ENCODE measurements at places on chromosomes 6 and 20.

DNA sequence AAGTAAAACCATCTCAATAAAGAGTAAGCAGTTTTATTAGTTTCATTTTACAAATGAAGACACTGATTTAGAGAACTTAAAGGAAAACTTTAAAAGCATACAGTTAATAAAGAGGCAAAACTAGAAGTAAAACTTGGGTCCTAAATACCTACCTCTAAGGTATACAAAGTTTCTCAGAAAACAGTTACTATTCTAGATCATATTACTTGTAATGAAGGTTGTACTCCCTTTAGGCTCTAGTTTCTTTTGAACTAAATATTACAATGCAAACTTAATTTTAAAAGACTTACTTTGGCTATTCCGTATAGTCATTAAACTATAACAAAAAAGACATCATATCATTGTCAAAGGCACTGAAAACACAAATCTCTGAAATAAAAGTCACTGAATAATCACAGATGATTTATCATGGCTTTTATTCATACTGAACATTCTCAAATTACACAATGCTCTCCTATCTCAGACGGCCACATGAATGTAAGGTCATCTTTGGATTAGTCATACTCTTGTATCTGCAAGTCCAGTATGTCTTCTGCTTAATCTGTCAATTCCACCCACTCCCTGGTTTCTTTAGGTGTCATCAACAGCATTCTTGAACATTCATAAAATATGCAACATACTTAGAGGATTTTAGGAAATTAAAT lies 361.6 kb upstream of the RUNX2 start:
- H3K4me3 ChIP-seq = no peak overlapping the region
- no peak overlapping the region for H3K27ac ChIP-seq
- peaks cover 5% of the 10 kb centered on the region for H3K36me3 ChIP-seq

DNA sequence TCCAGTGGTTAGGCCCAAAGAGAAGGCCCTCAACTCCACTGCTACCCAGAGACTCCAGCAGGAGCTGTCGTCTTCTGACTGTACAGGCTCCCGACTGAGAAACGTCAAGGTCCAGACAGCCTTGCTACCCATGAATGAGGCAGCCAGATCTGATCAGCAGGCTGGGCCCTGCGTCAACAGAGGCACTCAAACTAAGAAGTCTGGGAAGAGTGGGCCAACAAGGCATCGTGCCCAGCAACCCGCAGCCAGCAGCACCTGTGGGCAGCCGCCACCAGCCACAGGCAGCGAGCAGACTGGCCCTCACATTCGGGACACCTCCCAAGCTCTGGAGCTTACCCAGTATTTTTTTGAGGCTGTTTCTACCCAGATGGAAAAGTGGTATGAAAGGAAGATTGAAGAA lies 8.1 kb downstream of the LYRM2 start:
- no peaks in the 10 kb centered on the region for H3K36me3 ChIP-seq
- no peaks in the 10 kb centered on the region for H3K4me1 ChIP-seq
- no peaks in the 10 kb centered on the region for H3K27me3 ChIP-seq

GRCh38 chr20:2005359-2005758 lies 11.5 kb upstream of the PDYN start:
- no peaks in the 10 kb centered on the region for H3K4me1 ChIP-seq
- no peaks in the 10 kb centered on the region for H3K36me3 ChIP-seq
- DNase-seq = no peak
- H3K27ac ChIP-seq = no peak overlapping the region
- H3K4me3 ChIP-seq = no peak overlapping the region

DNA sequence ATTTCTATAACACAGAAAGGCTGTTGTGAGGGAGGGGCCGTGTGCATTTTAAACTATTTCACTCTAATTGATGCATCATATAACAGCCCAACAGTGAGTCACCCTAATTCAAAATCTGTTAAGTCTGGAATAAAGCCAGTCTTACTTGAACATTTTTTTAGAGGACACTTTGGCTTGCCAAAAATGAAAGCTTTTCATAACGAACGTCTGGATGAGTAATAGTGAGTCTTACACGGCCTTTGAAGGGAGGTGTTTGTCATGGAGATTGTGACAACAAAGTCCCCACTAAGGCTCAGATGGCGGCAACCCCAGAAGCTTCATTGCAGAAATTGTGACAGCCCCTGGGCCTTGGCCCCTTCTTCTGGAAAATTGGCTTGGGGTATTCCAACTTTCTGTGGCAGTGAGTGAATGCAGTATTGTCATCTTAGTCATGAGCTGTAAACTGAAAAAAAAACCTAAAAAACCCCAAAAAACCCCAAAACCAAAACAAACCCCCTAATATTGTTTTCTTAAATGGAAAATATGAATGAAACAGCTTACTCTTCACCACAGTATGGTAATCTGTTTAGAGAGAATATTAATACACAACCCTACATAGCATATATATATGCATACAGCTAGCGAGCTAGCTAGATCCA lies 92.6 kb upstream of the CLDN20 start:
- peak; percentile 36 for DNase-seq
- H3K4me3 ChIP-seq = no peak overlapping the region
- no peaks in the 10 kb centered on the region for H3K27me3 ChIP-seq
- peak overlapping the region; percentile 46 for H3K27ac ChIP-seq

GRCh38 chr20:5608442-5609161 lies 141.6 kb upstream of the SHLD1 start:
- H3K4me3 ChIP-seq = peak overlapping the region; percentile 91
- no peak for DNase-seq
- H3K27ac ChIP-seq = peak overlapping the region; percentile 56
- no peaks in the 10 kb centered on the region for H3K4me1 ChIP-seq
- H3K36me3 ChIP-seq = no peaks in the 10 kb centered on the region

DNA sequence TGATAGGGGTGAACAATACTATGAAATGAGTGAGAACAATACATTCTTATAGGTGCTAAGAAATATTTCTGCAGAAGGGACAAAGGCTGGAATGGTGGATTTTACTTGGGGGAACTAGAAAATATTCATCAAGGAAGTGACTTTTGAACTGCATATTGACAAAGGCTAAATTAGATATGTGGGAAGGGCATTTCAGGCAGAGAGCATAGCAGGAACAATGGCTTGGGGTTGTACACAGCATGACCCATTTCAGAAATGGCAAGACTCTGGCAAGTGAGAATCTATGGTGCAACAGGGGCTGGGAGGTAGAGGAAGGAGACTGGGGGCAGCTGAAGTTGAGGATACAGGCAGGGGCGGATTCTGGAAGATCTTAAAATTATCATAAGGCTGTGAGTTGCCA lies 46.7 kb upstream of the KIF16B start:
- H3K27me3 ChIP-seq = no peaks in the 10 kb centered on the region
- H3K4me3 ChIP-seq = no peak overlapping the region
- no peak overlapping the region for H3K27ac ChIP-seq

DNA sequence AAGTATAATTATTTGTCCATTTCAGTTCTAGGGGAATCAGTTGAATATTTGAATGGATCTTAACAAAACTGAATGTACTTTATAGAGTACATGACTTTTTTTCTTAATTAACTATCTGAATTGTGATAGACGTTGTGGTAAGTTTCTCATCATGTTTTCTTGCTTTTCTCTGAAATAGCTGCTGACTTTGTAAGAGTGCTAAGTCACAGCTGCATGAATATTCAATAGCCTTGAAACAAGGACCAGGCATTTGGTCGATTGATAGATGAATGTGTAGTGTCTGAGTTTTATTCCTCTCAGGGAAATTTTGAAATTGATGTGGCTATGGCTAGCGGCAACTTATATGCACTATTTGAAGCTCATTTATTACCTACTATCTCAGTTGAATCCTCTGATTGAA lies 56.0 kb downstream of the ADGRB3 start:
- DNase-seq = no peak
- no peak overlapping the region for H3K4me3 ChIP-seq
- no peaks in the 10 kb centered on the region for H3K36me3 ChIP-seq
- no peaks in the 10 kb centered on the region for H3K4me1 ChIP-seq

GRCh38 chr6:38144365-38144945 lies 324.9 kb downstream of the ZFAND3 start:
- no peak overlapping the region for H3K27ac ChIP-seq
- H3K4me3 ChIP-seq = no peak overlapping the region
- no peaks in the 10 kb centered on the region for H3K4me1 ChIP-seq

DNA sequence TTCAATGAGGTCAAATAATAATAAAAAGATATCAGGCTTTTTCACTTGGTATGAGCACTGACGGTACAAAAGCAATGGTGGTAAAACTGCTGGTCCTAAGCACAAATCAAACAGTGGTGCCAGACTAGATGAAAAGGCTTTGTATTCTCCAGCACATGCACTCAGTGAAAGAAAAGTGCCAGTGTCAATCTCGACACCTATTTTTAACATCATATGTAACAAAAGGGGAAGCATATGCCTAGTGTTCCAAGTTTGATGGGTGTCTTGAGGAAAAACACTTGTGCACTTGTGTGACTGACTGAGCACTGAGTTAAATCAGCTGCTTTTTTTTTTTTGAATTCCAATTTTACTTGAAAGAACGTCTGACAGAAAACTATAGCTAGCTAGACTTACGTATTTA lies 27.3 kb downstream of the MED23 start:
- no peak overlapping the region for H3K4me3 ChIP-seq
- H3K27me3 ChIP-seq = no peaks in the 10 kb centered on the region
- H3K4me1 ChIP-seq = no peaks in the 10 kb centered on the region
- H3K27ac ChIP-seq = no peak overlapping the region
- peaks cover 11% of the 10 kb centered on the region for H3K36me3 ChIP-seq

DNA sequence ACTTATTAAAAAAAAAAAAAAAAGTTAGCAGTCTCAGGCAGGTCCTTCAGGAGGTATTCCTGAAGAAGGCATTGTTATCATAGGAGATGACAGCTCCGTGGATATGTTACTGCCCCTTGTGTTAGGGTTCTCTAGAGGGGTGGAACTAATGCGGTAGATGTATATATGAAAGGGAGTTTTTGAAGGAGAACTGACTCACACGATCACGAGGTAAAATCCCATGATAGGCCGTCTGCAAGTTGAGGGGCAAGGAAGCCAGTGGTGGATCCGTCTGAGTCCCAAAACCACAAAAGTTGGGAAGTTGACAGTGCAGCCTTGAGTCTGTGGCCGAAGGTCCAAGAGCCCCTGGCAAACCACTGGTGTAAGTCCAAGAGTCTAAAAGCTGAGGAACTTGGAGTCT lies 103.4 kb downstream of the TULP4 start:
- no peak overlapping the region for H3K27ac ChIP-seq
- H3K4me3 ChIP-seq = no peak overlapping the region
- H3K4me1 ChIP-seq = no peaks in the 10 kb centered on the region
- H3K27me3 ChIP-seq = no peaks in the 10 kb centered on the region
- no peaks in the 10 kb centered on the region for H3K36me3 ChIP-seq

- H3K4me3 ChIP-seq = no peak overlapping the region
- no peaks in the 10 kb centered on the region for H3K36me3 ChIP-seq
- no peak for DNase-seq
- H3K27me3 ChIP-seq = no peaks in the 10 kb centered on the region
Observed at GRCh38 chr6:109081516-109082187, 13.0 kb downstream of the SESN1 start.

GRCh38 chr20:15802020-15802419 lies 771.2 kb downstream of the KIF16B start:
- H3K36me3 ChIP-seq = no peaks in the 10 kb centered on the region
- no peaks in the 10 kb centered on the region for H3K4me1 ChIP-seq
- no peak overlapping the region for H3K27ac ChIP-seq
- no peaks in the 10 kb centered on the region for H3K27me3 ChIP-seq
- no peak for DNase-seq
- H3K4me3 ChIP-seq = no peak overlapping the region

DNA sequence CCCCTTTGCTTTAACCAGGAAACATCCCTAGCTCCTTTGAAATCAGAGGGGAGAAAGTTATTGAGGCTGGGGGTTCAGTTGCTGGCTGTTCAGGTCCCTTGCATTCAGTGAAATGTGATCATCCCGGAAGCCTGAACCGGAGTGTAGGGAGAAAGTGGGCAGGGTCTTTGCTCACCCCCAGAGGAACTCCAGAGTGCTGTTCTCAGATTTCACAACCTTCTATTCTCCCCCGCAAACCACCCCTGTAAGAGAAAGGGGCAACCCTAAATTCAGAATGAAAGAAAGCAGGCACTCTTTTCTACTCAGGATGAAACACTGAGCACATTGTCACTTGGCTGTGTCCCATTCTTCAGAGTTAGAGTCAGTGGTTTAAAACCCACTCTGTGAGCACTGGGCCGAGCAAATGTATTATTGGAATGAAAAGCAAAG lies 139.8 kb downstream of the KHDC1L start:
- H3K27me3 ChIP-seq = no peaks in the 10 kb centered on the region
- DNase-seq = no peak
- H3K27ac ChIP-seq = no peak overlapping the region
- H3K4me1 ChIP-seq = no peaks in the 10 kb centered on the region

DNA sequence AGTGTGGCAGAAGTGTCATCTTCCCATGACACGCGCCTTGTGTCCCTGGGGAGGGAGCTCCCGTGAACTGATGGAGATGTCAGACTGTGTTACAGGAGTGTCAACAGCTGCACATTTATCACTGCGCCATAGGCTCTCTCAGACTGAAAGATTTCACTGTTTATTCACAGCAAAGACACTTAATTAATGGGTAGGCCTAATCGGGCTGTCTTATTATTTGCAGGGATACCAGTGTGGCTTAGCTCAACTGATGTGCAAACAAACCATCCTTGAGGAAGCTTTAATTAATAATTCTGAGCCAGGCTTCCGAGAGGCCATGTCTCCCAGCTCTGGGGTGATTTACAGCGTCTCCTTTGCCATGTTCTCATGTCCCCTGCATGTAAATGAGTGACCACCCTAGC lies 771.0 kb downstream of the QKI start:
- no peaks in the 10 kb centered on the region for H3K27me3 ChIP-seq
- no peak overlapping the region for H3K4me3 ChIP-seq
- no peak overlapping the region for H3K27ac ChIP-seq
- DNase-seq = no peak

DNA sequence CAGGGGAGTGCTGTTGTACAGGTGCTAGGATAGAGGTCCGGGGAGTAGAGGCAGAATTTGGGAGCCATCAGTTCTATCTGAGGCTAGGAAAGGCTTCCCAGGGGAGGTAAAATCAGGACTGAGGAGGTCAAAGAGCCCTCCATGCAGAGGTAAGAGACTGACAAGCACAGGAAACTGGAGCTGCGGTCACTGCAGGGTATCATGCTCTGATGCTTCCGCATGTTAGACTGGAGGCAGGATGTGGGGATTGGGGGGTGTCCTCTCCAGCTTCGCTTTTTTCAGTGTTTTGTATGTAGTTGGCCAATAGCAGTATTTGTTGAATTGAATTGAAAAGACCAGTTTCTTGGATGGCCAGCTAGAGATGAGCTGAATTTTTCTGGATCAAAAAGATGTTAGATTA lies 87.8 kb downstream of the SLC22A3 start:
- H3K27ac ChIP-seq = no peak overlapping the region
- DNase-seq = no peak
- no peak overlapping the region for H3K4me3 ChIP-seq
- no peaks in the 10 kb centered on the region for H3K36me3 ChIP-seq

DNA sequence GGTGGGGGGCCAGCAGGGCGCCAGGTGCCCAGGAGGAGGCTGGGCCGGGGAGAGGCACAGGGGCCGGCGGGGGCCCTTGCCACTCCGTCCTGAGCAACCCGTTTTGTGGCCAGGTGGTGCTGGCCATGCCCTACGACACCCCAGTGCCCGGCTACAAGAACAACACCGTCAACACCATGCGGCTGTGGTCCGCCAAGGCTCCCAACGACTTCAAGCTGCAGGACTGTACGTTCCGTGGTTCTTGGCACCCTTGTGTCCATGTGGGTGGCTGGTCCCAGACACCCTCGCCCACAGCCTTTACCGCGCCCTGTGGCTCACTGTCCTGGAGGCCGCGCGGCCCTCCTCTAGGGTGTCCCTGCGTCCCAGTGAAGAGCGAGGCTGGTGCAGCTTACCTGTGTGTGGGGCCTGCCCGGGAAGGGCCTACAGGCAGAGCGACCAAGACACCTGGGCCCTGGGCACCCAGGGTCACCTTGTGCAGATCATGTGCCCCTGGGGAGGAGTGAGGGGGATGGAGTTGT lies 28.7 kb downstream of the PYGB start:
- DNase-seq = no peak
- peaks cover 3% of the 10 kb centered on the region for H3K4me1 ChIP-seq
- peaks cover 4% of the 10 kb centered on the region for H3K36me3 ChIP-seq
- H3K27me3 ChIP-seq = no peaks in the 10 kb centered on the region
- H3K4me3 ChIP-seq = no peak overlapping the region
